ENCODE measurements at places on chromosomes 2 and 18.

DNA sequence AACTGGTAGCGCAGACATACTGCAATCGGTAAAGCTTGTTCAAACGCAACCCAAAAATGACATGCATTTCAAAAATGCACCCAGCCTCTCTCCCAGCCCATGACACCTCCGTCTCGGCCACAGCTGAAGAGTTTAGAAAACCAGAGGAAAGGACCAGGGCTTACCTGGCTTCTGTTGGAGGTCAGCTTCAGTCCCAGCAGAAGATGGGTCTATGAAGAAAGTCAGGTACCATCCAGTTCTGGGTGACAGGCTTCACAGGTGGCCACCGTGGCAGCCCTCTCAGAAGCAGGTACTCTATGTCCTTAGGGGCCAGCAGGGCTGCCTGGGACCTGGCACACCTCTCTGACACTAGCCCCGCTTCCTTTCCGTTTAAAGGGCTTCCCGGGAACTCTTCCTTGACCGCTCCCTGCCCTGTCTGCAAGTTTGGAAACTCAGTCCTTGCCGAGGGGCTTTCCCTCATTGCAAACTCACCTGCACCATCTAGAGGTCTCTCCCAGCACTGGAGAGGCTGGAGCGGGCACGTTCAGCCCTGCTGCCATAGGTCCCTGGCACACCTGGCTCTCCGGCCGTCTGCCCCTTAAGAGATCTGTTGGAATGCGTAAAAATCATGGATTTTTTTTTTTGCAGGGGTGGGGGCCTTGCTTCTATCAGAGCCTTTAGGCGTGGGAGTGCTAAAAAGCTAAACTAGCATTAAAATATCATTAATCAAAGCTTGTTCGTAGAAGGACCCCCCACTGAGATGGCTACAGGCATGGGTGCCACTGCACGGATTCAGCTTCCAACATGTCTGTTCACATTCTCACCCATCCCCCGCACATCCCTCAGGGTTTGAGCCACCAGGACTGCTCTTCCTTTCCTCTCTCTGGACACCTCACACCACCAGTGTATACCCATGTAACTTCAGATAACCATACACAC is at the start of gene EDAR:
Gene EDAR (minus strand): TSS at position 425 of the 918 bp plus-strand sequence. CDS start 58,206 bp downstream, outside the sequence.
- no peak for DNase-seq

DNA sequence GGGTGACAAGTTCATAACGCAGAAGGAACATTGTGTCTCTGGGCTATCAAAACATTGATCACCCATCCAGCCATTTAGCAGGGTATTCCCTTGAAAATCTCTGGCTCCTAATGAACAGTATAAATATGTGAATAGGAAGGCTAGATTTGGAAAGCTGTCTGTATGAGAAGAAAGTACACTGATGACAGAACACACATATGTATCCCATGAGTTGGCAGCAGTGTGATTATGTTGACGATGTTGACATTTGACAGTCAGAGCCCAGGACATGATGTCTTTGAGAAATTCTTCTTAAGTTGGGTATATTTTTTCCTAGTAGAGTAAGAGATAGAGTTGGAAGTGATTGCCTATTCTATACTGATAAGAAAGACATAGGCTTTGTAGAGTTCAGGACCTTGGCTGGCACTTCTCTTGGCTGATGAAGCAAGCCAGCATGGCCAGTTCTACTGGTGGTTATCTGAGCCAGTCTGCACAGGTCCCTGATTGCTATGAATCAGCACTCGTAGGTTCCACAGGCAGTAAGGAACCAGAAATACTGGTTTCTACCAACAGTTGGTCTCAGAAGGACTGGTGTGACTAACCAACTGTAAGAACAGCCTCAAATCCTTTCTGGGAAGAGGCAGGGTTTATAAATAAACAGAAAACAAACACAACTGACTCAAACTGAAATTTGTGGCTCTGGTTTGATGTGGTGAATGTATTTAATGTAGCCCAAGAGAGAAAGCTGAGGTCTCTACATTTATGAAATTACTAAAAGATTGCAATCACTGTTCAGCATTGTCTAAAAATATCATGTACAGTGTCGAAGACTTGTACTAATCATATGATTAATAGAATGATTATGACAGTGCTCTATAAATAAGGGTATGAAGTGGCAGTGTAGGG is 43.9 kb upstream of the RAPH1 start:
- peak; percentile 13 for DNase-seq

DNA sequence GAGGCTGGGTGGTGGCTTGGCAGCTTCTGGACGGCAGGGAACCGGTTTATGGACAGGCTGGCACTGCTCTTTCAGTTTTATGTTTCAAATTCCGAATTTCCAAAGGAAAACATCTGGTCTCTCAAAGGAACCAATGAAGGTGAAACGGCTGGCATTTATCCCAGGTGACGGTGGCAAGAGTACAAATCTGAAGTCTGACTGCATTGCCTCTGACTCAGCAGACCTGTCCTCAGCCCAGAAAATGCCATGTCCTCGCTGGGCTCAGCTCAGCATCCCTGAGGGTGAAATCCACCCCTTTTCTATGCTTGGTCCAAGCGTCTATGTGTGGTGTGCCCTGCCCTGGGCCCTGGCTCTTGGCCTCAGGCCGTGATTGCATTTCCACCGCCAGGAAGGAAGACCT is 38.1 kb downstream of the NAPG start:
- no peak for DNase-seq

DNA sequence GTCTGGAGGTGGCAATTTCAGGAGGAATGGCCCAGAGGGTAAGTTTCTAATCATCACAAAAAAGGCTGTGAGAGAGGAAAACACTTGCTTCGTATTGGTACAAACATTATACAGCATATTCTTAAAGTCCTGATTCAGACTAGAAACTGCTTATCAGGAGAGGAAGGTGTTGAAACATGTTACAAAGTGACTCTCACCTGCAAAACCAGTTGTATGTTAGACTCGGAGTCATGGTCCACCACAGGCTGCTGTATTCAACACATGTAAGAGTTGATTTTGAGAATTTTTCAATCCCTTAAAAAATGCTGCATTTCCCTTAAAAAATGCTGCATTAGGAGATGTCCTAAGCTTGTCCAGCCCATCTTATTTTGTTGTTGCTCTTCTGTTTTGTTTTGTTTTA is 61.5 kb downstream of the MBP start:
- no peak for DNase-seq

- DNase-seq: no peak
Measured at GRCh38 chr2:214246417-214246816, 164.4 kb upstream of the VWC2L start.

DNA sequence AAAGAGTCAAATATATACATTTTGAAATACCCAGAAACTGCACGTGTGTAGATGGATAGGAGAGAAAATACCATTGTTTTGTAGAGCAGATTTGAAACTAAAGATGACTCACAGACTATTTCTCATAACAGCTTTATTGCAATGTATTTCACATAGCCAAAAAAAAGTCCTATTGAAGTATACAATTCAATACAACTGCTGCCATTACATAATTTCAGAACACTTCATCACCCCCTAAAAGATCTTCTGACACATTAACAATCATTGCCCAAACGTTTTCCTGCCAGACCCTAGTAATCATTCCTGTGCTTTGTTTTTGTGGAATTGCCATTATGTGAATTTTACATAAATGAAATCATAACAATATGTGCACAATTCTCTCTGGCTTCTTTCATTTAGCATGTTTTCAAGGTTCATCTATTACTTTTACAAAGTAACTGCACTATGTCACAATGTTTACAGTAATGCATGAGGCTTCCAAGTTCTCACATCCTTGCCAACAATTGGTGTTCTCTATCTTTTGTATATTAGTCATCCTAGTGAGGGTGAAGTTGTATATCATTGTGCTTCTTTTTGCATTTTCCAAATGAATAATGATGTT is 378.6 kb upstream of the CWC22 start:
- DNase-seq: no peak

DNA sequence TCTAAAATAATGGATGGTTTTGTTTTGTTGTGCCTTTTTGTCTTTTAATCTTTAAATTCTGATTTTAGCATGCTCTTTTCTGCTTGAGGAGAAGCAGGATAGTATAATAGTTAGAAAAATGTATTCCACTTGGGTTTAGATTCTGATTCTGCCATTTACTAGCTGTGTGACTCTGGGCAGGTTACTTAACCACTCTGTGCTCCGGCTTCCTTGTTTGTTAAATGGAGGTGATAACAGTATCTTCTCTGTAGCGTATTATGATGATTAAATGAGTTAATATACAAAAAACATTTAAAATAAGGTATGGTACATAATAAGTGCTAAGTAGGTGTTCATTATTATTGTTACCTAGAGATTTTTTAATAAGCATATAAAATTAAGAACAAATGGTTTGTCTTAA is 26.9 kb upstream of the IL18RAP start:
- no peak for DNase-seq

- DNase-seq: no peak
Measured at GRCh38 chr18:43888598-43888997, 611.3 kb upstream of the SYT4 start.

DNA sequence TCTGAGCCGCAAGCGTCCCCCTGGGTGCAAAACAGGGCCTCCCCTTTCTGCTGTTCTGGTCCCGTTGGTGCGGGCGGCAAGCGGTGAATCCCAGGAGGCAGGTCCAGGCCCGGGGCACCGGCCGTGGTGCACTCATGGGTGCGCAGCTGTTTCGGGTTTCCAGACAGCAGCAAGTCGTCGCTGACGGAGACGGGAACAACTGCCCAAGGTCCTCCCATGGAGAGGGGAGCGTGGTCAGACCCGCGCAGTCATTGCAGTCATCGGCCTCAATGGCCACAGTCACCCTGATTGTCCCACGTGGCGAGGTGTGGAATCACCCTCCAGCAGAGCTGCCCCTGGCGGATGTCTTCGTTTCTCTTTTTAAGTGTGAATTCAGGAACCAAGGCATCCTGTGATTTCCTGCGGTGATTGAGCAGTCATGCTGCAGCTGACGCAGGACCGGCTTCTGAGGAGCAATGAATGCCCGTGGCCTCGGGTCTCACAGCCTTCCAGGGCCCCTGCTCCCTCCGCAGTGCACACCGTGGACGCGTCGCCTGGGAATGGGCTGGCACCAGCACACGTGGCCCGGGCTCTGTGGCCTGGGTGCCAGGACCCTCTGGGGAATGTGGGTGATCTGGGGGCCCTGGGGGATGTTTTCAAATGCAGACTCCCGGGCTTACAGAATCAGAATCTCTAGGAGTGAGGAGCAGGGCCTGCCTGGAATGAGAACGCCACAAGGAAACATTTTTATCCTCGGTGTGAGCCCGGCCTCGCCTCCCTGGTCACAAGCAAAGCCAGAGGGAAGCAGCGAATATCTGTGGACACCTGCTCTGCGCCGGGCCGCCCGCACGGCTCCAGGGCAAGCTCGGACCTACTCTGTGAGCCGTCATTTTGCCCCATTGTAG is 244.2 kb upstream of the SALL3 start:
- DNase-seq: no peak

DNA sequence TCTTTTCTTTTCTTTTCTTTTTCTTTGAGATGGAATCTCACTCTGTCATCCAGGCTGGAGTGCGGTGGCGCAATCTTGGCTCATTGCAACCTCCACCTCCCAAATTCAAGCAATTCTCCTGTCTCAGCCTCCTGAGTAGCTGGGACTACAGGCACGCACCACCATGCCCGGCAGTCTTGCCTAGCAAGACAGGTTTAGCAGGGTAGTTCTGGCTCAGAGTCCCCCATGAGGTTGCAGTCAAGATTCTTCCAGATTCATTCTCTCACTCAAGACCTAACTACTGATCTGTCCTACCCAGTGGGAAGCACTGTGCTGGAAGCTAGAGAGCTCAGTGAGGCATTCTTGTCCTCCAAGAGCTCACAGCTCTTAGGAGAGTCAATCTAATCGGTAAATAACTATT is 17.6 kb upstream of the ZAP70 start:
- DNase-seq: no peak

GRCh38 chr2:160022162-160022561 is 40.3 kb downstream of the PLA2R1 start:
- no peak for DNase-seq

DNA sequence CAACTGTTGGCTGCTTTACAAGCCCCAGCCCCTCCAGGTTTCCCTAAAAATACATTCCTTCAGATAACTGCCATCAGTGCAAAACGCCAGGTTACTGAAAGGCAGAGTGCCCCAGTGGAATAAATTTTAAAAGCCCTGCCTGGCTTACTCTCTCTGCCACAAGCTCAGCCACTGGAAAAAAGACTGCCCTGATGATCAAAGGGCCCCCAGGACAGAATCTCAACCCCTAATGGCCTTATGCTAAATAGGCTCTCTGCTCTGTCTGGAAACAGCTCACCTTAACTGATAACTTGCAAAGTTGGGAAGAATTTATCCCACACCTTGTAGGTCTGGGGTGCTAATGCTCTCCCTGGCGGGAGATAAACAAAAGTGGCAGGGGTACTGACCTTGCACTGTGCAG is 33.9 kb downstream of the CFAP53 start:
- no peak for DNase-seq

DNA sequence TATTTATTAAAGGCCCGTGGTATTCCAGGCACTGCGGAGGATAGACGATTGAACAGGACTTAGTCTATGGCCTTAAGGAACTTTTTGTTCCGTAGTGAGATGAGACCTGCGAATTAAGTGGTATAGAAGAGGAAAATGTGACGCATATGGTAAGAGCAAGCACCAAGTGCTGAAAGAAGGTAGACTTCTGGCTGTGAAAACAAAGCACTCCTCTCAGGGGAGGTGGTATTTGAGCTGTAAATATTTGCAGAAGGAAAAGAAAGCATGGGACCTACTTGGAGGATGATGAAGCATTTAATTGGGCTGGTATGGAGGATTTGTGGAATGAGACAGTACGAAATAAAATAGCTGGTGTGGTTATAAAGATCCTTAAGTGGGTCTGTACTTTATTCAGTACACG is 62.5 kb downstream of the GPR39 start:
- no peak for DNase-seq

- DNase-seq: no peak
Measured at GRCh38 chr18:59149007-59149406, 9.3 kb downstream of the SEC11C start.

DNA sequence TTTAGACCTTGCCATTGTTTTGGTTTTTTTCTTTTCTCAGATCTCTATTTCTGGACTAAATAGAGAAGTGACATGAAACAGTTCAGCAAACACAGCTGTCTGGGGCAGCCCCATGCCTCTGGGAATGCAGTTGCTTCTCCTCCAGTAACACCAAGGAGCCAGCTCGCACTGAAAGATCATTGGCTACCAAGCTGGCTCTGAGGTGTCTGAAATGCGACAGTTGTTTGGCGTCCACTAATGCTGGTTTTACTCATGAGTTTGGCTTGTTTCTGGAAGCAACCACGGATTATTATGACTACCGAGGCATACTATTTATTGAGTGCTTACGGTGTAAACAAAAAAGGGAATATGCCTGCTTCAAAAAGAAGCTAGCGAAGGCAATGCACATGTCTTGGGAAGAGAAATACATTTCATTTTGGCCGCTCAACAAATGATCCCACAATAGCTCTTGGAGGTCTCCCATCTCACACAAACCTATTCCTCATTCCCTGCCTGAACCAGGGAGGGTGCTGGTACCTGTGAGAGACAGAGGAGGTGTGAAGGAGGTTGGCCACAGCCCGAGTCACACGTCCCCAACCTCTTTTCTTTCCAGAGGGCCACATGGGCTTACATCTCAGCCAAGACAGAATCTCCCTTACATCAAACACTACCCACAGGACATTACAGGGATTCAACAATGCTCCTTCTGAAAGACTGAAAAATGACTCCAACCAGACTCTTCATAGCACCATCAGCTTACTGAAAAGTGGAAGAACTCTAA is 37.5 kb upstream of the NEB start:
- no peak for DNase-seq

Data from stimulated activated CD8-positive, alpha-beta memory T cell treated with anti-CD3 and anti-CD28 coated beads, Interleukin-7, amount 100 ng/mL, for 48 hours (primary cell).